ENCODE measurements at places on chromosomes 5 and 9. TPM values are rescaled to one million over a fixed set of nuclear protein-coding genes. Genes with fewer than 3 reads are reported as not detected.

Gene FOXD4L5
- not detected for total RNA-seq

Gene TPRN
- 6.7 TPM for total RNA-seq

Gene AGXT2
- not detected for total RNA-seq

Gene MARCHF11
- total RNA-seq, result not detected

Gene RPP25L
- total RNA-seq, result 31.1 TPM

Gene FGF10
- not detected for total RNA-seq

Gene VCAN
- 0.02 TPM for total RNA-seq

Gene FAM151B
- 0.27 TPM for total RNA-seq

Gene PDGFRB
- total RNA-seq, result 0.34 TPM

GRCh38 chr5:169791251-169791650 lies 154.2 kb downstream of the DOCK2 start:
- DNase-seq, result no peak

GRCh38 chr5:112757468-112758208 lies 20.0 kb downstream of the APC start:
- no peak for DNase-seq

- DNase-seq, result no peak
Measured at GRCh38 chr5:1016036-1016435, 7.4 kb downstream of the NKD2 start.

- no peak for DNase-seq
Measured at GRCh38 chr5:179393078-179393477, 47.8 kb upstream of the ADAMTS2 start.

- no peak for DNase-seq
Measured at GRCh38 chr9:129336130-129336528, 158.1 kb upstream of the IER5L start.

DNA sequence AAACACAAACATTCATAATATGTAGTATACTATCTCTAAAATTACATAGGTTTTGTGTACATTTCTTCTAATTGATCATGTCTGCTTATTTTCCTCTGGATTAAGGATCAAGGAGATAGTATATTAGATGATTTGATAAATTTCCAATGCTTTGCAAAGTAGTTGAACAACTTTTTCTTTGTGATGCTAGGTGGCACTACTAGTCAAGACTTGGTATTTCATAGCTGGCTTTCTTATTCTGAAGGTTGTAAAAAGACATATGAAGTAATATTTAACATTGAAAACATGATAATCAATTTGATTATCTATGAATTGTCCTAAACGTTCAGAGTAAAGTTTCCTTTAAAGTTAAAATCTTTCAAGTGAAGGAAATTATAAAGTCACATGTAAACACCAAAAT lies 106.1 kb upstream of the FGF10 start:
- DNase-seq, result no peak

DNA sequence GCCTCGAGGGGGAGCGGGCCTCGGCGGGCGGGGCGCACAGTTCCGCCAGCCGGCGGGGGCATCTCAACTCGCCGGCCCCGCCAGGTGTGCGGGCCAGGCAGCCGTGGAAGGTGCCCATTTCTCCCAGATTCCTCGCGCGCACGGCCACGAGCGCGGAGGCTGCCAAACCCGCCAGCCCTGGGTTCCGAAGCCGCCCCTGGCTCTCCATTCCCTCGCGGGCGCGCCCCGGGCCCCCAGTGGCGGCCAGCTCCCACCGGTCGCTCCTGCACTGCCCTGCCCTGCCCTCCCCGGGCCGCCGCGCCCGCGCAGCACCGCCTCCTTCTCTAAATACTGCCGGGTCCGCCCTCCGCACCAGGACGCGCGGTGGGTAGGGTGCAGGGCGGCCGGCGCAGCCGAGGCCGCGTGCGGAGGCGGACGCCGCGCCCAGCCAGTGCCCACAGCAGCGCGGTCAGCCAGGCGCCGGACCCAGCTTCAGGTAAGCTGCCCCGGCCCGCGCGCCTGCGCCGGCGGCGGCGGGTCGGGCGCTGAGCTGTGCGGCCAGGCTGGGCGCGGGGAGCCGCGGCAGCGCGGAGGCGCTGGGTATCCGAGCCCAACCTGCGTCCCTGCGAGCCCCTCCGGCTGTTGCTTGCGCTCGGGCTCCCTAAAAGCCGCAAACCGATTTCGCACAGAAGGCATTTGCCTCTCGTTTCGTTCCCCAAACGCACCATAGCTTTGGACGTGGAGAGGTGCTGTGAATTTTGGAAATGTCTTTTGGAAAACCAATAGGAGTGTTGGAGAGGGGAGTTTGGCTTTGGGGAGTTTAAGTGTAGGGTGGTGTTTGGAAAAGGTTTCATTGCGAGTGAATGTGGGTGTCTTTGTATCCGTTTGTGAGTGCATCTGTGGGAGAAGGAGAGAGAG lies at the start of gene TMEM171:
TMEM171 (plus strand) TSS at position 354 of the 897 bp plus-strand sequence. CDS start 2,799 bp downstream, outside the sequence.
- no peak for DNase-seq

GRCh38 chr5:137666901-137667300 lies 69.0 kb downstream of the KLHL3 start:
- no peak for DNase-seq

GRCh38 chr5:94632024-94632423 lies 13.6 kb downstream of the SLF1 start:
- DNase-seq, result no peak

DNA sequence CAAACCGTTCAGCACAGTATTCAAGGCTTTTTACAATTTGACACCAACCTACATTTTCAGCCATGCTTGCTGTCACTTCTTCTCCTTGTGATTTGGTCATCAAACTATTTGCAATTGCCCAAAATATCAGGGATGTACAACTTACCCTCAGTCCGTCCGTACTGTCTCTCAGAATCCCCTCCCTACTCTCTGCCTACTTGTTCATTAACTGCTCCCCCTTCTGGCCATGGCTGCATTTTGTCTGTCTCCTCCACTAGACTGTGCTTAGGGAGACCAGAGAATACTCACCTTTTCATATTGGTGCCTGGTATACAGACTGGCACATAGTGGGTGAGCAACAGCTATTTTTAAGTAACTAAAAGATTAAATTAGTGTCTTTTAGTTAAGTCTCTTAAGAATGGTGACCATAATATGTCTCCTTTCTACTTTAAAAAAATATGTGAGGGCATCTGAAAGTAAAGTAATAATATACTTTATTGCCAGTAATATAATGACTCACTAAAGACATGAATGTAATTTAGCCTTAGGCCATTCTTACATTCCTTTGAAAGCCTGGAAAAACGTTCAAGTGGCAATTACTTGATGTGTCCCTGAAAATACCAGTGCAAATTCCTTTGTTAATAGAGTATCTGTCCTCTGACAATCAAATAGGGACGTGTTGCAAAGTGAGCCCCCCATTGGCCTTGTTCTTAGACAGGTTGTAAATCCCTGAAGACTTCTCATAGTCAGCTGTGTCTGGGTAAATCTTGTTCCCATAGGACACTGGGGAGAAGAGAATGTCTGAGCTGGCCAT lies 27.8 kb downstream of the PRLR start:
- peak; percentile 54 for DNase-seq

- DNase-seq, result no peak
Measured at GRCh38 chr5:132162945-132163344, 64.7 kb downstream of the P4HA2 start.

GRCh38 chr5:72242796-72243475 lies 77.1 kb downstream of the MRPS27 start:
- no peak for DNase-seq

GRCh38 chr5:14424011-14424685 lies 157.4 kb upstream of the OTULINL start:
- DNase-seq, result peak; percentile 61

- DNase-seq, result peak; percentile 29
Measured at GRCh38 chr9:128892221-128892921, 10.4 kb downstream of the LRRC8A start.

- DNase-seq, result no peak
Measured at GRCh38 chr9:131876486-131876885, 136.6 kb upstream of the RAPGEF1 start.

- no peak for DNase-seq
Measured at GRCh38 chr9:134787601-134788531, 92.7 kb upstream of the FCN2 start.

DNA sequence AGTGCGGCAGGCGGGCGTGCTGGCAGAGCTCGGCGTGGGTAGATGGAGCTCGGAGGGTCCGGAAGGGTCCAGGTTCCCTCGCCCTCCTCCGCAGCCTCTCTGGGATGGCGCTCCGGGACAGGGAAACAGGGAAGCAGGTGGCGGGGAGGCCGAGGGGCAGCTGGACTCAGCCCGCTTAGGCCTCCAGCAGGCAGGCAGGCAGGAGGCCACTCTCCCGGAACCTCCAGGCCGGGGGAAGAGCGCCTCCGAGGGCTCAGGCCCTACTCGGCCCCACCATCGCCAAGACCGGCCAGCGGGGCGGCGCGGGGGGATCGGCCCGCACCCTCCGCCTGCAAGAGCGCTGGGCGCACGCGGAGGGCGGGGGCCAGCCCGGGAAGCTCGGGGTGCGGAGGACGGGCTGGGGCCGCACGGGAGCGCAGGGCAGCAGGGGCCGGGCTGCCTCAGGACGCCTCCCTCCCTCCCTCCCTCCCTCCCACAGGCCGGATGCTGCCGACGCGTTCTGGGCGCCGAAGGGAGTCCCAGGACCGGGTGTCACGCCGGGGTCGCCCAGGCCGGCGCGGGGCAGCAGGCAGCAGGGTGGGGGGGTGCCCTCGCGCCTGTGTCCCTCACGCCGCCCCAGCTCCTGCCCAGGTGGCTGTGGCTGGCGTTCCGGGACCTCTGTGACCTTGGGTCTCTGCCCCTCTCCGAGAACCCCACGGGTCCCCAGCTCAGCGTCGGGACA lies 977 bp downstream of the MGAT4B start:
- peak; percentile 65 for DNase-seq

GRCh38 chr9:130668659-130669058 lies 4.3 kb downstream of the PRDM12 start:
- DNase-seq, result no peak

DNA sequence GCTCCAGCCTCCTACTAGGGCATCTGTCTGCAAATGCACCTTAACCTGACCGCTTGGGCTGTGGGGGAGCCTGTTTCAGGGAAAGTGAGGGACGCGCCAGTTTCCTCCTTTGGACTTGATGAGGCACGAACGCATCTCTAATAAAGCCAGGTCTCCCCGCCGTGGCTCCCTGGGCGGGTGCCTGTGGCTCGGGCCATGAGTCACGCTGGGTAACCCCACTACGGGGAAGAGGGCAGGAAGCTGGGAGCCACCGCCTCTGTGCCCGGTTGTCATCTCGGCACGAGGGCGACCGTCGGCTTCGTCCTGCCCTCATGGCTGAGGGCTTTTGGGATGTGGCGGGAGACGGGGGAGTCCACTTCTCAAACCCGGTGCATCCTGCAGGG lies 12.1 kb downstream of the NOTCH1 start:
- peak; percentile 91 for DNase-seq

DNA sequence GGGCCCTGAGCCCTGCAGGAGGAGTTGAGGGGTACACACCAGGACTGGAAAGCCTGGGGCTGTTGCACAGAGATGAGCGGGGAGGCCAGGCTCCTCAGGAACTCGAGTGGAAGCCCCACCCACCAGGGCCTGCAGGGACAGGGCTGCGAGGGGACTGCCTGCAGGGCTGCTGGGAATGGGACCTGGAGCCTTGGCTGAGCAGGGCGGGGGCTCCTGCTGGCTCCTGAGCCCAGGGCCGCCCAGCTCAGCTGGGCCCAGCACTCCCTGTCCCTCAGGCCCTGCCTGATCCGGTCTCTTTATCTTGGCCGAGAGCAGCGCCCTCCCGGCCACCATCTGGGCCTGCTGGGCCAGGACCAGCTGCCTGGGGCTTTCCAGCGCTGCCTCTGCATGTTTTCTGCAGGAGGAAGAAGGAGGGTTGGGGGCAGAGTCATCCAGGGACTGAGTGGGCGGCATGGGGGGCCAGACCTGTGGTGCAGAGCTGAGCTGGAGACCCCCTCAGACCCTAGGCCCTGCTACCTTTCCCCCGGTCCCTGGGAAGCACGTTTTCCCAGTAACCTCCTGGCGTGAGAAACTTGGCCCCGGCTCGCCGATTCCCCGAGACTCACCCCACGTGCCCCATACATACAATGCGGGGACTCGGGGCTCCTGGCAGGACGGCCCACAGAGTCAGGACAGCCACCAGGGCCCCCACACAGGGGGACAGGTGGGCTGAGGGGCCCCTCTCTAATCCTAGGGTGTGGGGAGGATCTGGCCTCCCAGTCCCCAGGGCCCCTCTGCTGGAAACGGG lies 9.4 kb downstream of the LCN12 start:
- no peak for DNase-seq

DNA sequence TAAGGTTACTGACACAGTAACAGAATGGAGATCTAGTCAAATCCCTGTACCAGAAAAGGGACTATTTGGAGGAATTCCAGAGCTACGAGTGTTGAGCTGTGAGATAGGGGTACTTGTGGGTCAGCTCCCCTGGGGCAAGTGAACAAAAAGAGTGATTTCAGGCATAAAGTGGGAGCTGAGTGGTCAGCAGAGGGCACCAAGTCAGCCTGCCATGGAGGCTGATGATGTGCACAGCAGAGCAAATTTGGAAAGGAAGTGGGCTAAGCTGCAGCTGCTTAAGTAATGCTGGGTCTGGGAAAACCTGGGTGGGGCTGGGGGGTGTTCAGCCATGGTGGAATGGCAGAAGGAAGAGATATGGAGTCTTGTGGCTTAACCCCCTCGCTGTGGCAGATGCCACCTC lies 327.9 kb downstream of the NTRK2 start:
- no peak for DNase-seq
